ENCODE measurements at places on chromosomes 2 and 18. TPM values are rescaled to one million over a fixed set of nuclear protein-coding genes. Genes with fewer than 3 reads are reported as not detected.
A peak's percentile ranks its signal among the peaks of the same experiment; 100 is the strongest.

The ZNF2 gene
- 0.53 TPM for total RNA-seq

The LOXL3 gene
- not detected for total RNA-seq

The UPP2 gene
- total RNA-seq = not detected

The SAG gene
- 0.03 TPM for total RNA-seq

The CXCR1 gene
- not detected for total RNA-seq

The SP110 gene
- total RNA-seq = 59.4 TPM

The TLX2 gene
- 0.30 TPM for total RNA-seq

The REG1B gene
- total RNA-seq = not detected

The SLC9A4 gene
- total RNA-seq = not detected

GRCh38 chr18:28963481-28963880 lies 786.6 kb upstream of the CDH2 start:
- no peak for DNase-seq
- no peak overlapping the region for H3K4me3 ChIP-seq
- H3K4me1 ChIP-seq = no peaks in the 10 kb centered on the region
- no peaks in the 10 kb centered on the region for H3K27me3 ChIP-seq

GRCh38 chr2:206958261-206958660 lies 18.9 kb downstream of the CPO start:
- DNase-seq = no peak
- no peak overlapping the region for H3K27ac ChIP-seq
- no peaks in the 10 kb centered on the region for H3K27me3 ChIP-seq
- H3K4me3 ChIP-seq = no peak overlapping the region
- no peaks in the 10 kb centered on the region for H3K4me1 ChIP-seq

DNA sequence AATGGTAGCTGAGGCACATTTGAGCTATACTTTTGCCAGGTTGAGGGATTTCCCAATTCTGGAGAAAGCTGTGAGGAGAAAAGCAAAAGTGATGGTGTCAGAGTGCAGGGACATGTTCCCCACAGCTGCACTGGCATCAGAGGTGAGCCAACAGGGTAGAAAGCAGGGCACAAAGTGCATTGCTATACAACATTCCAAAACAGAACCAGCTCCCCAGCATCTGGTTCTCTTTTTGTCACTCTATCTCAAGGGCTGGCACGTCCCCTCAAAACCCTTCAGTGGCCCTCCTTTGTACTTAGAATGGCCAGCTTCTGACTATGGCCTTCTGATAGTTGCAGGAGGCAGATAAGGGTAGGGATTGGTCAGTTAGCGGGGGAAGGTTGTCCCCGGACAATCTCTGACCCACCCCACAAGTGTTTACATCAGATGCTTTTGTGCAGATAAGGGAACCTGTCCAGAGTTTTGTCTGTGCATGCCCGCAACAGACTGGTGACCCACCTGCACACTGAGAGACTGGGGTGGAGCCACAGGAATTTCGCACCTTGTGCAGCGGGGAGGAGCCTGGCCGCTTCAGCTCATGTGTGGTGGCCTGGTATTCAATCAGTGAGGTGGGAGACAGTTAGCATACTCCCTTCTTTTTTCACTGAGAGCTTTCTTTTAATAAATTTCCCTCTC lies 31.0 kb upstream of the TMEM17 start:
- peaks cover 6% of the 10 kb centered on the region for H3K27me3 ChIP-seq
- H3K4me3 ChIP-seq = no peak overlapping the region
- H3K36me3 ChIP-seq = no peaks in the 10 kb centered on the region

GRCh38 chr2:241812730-241813643 lies 4.0 kb downstream of the NEU4 start:
- H3K27me3 ChIP-seq = no peaks in the 10 kb centered on the region
- peaks cover 28% of the 10 kb centered on the region for H3K4me1 ChIP-seq
- H3K4me3 ChIP-seq = no peak overlapping the region
- H3K27ac ChIP-seq = no peak overlapping the region
- no peak for DNase-seq

GRCh38 chr18:32772581-32773381 lies at the start of gene KLHL14:
Gene KLHL14, minus strand, starts transcription at chr18:32773023. Its CDS starts 2,432 bp downstream, at chr18:32770591.
- no peak for DNase-seq
- peaks cover 17% of the 10 kb centered on the region for H3K4me1 ChIP-seq
- peaks cover 45% of the 10 kb centered on the region for H3K27me3 ChIP-seq

GRCh38 chr2:134815741-134816140 lies 22.7 kb upstream of the ACMSD start:
- H3K4me3 ChIP-seq = no peak overlapping the region
- H3K4me1 ChIP-seq = no peaks in the 10 kb centered on the region
- no peaks in the 10 kb centered on the region for H3K36me3 ChIP-seq

GRCh38 chr2:120722568-120723421 lies 12.9 kb upstream of the GLI2 start:
- no peak for DNase-seq
- no peaks in the 10 kb centered on the region for H3K36me3 ChIP-seq
- no peaks in the 10 kb centered on the region for H3K4me1 ChIP-seq
- H3K4me3 ChIP-seq = no peak overlapping the region
- H3K27ac ChIP-seq = no peak overlapping the region

- H3K36me3 ChIP-seq = no peaks in the 10 kb centered on the region
- no peaks in the 10 kb centered on the region for H3K27me3 ChIP-seq
- peak overlapping the region; percentile 83 for H3K4me3 ChIP-seq
- DNase-seq = no peak
These were observed 1.1 kb upstream of the CERS6 start for GRCh38 chr2:168454737-168455644.

GRCh38 chr2:21836719-21837118 lies 713.0 kb downstream of the TDRD15 start:
- no peaks in the 10 kb centered on the region for H3K27me3 ChIP-seq
- H3K36me3 ChIP-seq = no peaks in the 10 kb centered on the region
- no peak overlapping the region for H3K4me3 ChIP-seq
- no peak overlapping the region for H3K27ac ChIP-seq
- DNase-seq = no peak

DNA sequence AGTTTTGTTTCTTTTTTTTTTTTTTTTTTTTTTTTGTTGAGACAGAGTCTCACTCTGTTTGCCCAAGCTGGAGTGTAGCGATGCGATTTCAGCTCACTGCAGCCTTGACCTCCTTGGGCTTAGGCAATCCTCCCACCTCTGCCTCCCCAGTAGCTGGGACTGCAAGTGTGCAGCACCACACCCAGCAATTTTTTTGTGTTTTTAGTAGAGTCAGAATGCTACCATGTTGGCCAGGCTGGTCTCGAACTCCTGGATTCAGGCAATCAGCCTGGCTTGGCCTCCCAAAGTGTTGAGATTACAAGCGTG lies 8.2 kb downstream of the ITGA6 start:
- no peaks in the 10 kb centered on the region for H3K36me3 ChIP-seq
- H3K27ac ChIP-seq = no peak overlapping the region
- no peak overlapping the region for H3K4me3 ChIP-seq
- no peaks in the 10 kb centered on the region for H3K27me3 ChIP-seq
- DNase-seq = no peak

- no peak overlapping the region for H3K27ac ChIP-seq
- H3K27me3 ChIP-seq = no peaks in the 10 kb centered on the region
- no peak overlapping the region for H3K4me3 ChIP-seq
- no peak for DNase-seq
- no peaks in the 10 kb centered on the region for H3K36me3 ChIP-seq
- no peaks in the 10 kb centered on the region for H3K4me1 ChIP-seq
These were observed 20.0 kb downstream of the DAPL1 start for GRCh38 chr2:158815166-158815565.

DNA sequence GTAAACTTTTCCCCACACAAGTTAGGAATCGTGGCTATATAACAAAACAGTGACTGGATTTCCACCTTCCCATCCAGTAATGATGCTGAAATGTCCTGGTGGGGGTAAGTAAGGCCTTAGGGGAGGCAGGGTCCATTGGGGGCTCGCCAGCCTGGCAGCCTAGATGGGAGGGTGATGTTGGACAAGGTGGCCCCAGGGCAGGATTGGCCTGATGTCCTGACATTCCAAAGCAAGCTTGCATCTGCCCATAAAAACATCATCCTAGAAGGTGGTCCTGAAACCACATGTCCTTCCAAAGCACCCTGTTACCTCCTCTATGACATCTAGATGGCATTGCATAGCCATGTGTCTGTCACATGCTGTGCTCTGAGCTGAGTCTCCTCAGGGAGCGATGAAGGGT lies 54.1 kb upstream of the RAB6C start:
- no peak overlapping the region for H3K4me3 ChIP-seq
- H3K36me3 ChIP-seq = no peaks in the 10 kb centered on the region
- peaks cover 4% of the 10 kb centered on the region for H3K4me1 ChIP-seq

DNA sequence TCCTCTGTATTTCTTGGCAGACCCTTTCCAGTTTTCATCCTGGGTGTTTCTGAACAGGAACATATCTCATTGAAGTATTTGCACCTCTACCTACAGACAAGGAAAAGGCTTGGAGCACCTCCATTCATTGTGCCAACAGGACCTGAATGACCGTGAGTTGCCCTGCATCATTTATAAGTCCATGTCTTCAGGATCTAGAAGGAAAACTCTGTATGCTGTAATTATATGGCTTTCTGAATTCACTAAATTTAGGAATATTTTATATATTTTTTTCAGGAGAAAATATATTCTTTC lies 402.3 kb upstream of the SLC14A2 start:
- no peaks in the 10 kb centered on the region for H3K27me3 ChIP-seq
- no peak overlapping the region for H3K4me3 ChIP-seq
- H3K27ac ChIP-seq = no peak overlapping the region
- DNase-seq = no peak
- H3K4me1 ChIP-seq = no peaks in the 10 kb centered on the region

DNA sequence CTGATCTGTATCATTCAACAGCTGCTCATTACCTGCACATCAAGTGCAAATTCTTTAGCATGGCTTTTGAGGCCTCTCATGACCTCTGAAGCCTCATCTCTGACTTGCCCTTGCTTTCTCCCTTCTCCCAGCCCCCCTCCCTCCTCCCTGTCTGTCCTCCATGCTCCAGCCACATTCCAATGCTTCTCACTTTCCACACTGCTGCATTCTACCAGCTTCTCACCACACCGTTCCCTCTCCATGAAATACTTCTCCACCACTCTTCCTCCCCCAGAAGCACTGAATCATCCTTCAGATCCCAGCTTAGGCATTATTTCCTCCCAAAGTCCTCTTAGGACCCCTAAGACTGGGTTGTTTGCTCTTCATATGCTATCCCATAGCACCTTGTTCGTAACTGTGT lies 26.9 kb downstream of the GCG start:
- H3K27ac ChIP-seq = no peak overlapping the region
- no peak overlapping the region for H3K4me3 ChIP-seq
- no peaks in the 10 kb centered on the region for H3K36me3 ChIP-seq

- H3K4me3 ChIP-seq = peak within 1 kb of the TSS; percentile 53
- DNase-seq = peak; percentile 21
These were observed at the start of gene SERPINE2 for GRCh38 chr2:224039080-224039769. Gene SERPINE2, minus strand, starts transcription at chr2:224039286. Its CDS starts 37,386 bp downstream, at chr2:224001900.

- H3K36me3 ChIP-seq = no peaks in the 10 kb centered on the region
- DNase-seq = no peak
- peaks cover 22% of the 10 kb centered on the region for H3K4me1 ChIP-seq
- peaks cover 8% of the 10 kb centered on the region for H3K27me3 ChIP-seq
- H3K4me3 ChIP-seq = no peak within 1 kb of the TSS
- H3K27ac ChIP-seq = no peak within 1 kb of the TSS
These were observed at the start of gene NEU4 for GRCh38 chr2:241808721-241809382. Gene NEU4, plus strand, starts transcription at chr2:241809193. Its CDS starts 5,292 bp downstream, at chr2:241814485.

DNA sequence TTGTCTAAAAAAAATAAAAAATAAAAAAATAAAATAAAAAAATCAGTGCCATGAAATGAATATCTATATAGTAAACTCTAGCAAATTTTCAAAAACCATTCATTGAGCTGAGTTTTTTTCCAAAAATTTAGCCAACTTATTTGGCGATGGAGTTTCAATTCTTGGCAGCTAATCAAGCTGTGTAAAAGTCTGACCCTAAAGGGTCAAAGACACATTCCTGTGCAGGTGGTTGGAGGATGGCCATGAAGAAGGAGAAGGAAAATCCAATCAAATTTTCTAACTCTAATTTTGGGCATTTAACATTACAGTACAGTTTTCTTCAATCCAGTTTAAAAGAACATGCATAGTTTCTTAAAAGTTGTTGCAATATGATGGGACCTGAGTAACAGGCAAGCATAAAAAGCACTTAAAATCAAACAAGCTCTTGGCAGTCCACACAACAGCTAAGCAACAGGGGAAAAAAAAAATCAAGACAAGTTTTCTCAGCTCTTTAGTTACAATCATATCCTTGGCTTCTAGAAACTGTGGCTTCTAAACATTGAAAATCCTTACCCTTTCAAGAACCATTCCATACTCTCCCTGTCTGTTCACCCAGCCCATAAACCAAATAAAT lies 54.5 kb downstream of the ACVR1 start:
- H3K36me3 ChIP-seq = peaks cover 20% of the 10 kb centered on the region
- no peaks in the 10 kb centered on the region for H3K27me3 ChIP-seq
- H3K4me3 ChIP-seq = no peak overlapping the region
- DNase-seq = no peak
- H3K4me1 ChIP-seq = no peaks in the 10 kb centered on the region

Data from CD4-positive, alpha-beta T cell (primary cell).